ENCODE measurements at places on chromosomes 5 and 9.

- DNase-seq, result no peak
Measured at GRCh38 chr9:124365036-124365435, 50.2 kb downstream of the PSMB7 start.

DNA sequence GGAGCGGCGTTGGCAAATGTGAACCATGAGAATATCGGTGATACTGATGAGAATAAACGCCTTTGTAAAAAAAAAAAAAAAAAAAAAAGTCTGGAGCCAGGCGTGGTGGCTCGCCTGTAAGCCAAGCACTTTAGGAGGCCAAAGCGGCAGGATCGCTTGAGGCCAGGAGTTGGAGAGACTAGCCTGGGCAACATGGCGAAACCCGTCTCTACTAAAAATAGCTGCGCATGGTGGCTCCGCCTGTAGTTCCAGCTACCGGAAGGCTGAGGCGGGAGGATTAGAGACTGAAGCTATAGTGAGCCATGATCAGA, 425 bp upstream of the NFX1 start:
- no peak for DNase-seq

DNA sequence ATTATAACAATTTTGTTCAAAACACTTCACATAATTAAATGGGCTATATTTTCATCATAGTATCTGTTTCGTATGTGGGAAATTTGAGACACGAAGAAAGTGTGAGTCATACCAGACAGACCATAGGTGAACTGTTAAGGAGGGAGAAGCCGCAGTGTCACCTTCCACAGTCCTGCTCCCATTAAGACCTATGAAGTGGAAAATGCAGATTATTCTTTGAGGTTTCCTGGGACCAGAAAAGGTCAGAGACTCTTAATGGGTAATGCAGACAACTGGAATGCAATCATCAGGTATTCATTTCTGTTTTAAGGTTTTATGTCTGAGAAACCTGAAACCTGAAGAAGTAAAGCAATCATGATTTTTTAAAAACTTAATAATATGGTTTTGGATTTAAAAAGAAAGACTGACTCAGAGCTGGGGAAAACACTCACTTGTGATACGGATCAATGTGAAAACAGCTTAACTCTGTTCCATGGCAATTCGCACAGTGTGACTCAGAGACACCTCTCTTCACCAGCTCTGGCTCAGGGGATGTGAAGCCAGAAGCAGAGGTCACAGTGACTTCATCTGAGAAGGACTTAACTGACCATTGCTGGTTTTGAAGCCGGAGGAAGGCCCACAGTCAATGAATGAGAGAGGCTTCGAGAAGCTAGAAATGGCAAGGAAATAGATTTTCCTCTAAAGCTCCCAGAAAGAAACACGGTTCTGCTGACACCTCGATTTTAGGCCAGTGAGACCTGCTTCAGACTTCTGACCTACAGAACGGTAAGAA, 17.2 kb upstream of the GCNT1 start:
- no peak for DNase-seq

GRCh38 chr5:163310997-163311396, 126.4 kb upstream of the CCNG1 start:
- DNase-seq, result no peak

GRCh38 chr9:18595597-18595996, 121.6 kb downstream of the ADAMTSL1 start:
- DNase-seq, result no peak

DNA sequence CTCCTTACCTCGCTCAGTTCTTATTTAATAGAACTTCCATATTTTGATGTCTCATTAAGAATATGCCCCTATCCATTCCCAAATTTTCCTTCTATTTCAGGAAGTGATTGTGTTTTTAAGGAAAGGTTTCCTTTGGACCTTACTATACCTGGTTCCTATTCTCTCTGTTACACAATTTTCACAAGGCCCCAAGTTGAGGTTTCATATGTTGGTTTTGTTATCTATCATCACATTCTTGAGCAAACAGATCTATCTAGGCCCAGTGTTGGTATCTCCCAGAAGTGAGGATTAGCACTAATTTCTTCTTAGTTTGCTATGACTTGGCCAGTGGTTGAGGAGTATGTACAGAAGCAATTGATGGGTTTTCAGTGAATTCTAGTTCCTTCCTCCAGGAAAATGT, 41.5 kb downstream of the ALG2 start:
- DNase-seq, result no peak

DNA sequence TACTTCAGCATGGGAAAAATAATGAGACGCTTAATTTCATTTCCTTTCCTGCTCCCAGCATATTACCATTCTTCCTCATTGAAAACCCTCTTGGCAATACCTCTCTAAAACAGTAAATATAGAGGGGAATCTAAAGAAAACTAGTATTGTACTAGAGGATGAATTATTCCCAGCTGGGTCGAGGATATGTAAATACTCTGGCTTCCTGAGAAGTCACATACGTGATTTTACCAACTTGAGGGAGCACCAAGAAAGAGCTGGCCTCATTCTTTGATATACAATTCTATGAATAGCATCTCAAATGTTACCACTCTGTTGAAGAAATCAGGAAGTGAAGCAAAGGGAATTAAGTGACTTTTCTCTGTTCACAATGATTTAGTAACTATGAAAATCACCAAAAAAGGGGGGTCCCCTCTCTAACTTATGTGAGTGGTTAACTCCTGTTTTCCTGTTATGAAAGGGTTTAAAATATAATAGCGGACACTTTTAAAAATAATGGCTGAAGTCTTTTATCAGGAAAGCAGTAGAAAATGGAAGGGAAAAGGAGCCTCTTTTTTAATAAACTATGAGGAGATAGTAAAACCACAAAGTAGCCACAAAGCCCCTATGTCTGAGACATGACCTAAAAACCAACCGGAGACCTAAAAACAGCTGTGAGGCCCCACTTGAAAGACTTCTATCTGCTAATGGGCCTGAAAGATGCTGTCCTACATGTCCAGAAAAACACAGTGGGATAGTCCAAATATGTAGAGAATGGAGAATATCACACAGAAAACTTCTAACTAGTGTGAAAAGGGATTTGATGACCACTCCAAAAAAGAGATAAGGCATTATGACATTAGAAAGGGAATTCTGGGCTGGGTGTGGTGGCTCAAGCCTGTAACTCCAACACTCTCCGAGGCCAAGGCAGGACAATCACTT, 42.6 kb downstream of the LPAR1 start:
- DNase-seq, result no peak

- no peak for DNase-seq
Measured at GRCh38 chr9:130837002-130837511, 2.0 kb downstream of the ABL1 start.

DNA sequence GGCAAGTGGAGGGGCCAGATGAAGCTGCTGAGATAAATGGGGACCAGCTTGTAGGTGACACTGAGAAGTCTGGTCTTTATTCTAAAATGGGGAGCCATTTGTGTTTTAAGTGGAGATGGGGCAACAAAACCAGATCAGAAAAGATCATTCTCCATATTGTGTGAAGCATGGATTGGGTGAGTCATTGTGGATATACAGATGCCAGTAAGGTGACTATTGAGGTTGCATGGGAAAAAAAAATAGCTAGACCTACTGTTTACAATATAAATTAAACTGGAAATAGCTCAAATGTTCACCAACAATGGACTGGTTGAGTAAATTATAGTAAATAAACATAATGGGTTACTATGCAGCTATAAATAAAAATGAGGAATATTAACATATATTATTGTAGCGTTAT, 5.4 kb upstream of the MAP1B start:
- DNase-seq, result no peak

DNA sequence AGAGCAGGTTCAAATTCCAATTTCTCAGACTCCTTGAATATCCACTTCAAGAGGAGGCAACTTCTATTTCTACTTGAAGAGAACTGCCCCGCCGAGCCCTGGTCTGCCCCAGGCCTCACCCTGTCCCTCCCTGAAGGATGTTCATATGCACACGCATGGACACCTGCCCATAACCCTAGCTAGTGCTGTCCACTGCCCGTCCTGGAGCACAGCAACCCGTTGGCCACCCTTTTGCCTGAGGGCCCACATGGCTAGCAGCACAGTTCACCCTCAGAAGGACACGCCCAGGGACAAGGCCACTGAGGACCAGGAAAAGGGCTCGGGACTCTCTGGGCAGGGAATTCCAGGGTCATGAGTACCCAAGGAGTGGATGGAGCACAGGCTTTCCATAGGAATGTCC, 63.6 kb downstream of the EGFLAM start:
- no peak for DNase-seq

GRCh38 chr5:147303976-147304375, 69.2 kb downstream of the STK32A start:
- DNase-seq, result no peak

- no peak for DNase-seq
Measured at GRCh38 chr9:14096258-14096922, 217.6 kb downstream of the NFIB start.

- DNase-seq, result no peak
Measured at GRCh38 chr9:76037587-76038225, 147.2 kb downstream of the PCSK5 start.

GRCh38 chr5:142245786-142246185, 79.0 kb downstream of the SPRY4 start:
- DNase-seq, result no peak

DNA sequence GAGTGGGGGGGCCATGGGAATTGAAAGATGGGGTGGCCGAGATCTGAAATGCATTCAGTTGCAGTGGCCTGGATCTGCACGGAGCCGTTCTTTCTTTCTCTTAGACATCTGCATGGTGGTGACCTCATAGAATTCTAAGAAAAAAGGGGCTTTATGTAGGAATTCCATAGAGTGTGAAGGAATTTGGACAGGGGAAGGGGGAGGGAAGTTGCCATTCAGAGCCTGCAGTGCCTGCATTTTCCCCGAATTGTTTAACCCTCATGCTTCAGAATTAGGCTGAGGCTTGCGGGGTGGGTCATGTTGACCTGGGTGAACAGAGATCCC, 4.9 kb downstream of the NEK6 start:
- DNase-seq, result no peak

DNA sequence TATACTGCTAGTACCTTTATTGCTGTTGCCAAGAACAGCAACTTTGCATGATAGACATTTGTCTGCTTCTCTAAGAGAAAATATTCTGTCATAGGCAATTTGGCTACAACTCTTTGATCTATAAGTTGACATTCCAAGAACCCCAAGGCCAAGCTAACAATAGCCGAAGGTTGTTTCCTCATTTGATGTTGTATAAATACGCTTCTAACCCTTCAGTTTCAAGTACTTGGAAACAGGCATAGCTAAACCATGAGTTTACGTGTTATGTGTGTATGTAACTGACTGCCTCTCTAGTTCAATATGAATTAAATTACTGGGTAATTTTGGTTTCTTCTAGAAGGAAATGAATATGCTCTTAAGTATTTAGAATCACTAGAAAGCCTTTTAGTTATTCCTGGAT, 1034.0 kb downstream of the TLE4 start:
- DNase-seq, result no peak
